ENCODE measurements at places on chromosomes 12 and 14. TPM values are rescaled to one million over a fixed set of nuclear protein-coding genes. Genes with fewer than 3 reads are reported as not detected.

- no peak for DNase-seq
Measured at GRCh38 chr12:52993558-52993869, 12.7 kb upstream of the EIF4B start.

GNG2 gene
- total RNA-seq: 11.2 TPM

DNA sequence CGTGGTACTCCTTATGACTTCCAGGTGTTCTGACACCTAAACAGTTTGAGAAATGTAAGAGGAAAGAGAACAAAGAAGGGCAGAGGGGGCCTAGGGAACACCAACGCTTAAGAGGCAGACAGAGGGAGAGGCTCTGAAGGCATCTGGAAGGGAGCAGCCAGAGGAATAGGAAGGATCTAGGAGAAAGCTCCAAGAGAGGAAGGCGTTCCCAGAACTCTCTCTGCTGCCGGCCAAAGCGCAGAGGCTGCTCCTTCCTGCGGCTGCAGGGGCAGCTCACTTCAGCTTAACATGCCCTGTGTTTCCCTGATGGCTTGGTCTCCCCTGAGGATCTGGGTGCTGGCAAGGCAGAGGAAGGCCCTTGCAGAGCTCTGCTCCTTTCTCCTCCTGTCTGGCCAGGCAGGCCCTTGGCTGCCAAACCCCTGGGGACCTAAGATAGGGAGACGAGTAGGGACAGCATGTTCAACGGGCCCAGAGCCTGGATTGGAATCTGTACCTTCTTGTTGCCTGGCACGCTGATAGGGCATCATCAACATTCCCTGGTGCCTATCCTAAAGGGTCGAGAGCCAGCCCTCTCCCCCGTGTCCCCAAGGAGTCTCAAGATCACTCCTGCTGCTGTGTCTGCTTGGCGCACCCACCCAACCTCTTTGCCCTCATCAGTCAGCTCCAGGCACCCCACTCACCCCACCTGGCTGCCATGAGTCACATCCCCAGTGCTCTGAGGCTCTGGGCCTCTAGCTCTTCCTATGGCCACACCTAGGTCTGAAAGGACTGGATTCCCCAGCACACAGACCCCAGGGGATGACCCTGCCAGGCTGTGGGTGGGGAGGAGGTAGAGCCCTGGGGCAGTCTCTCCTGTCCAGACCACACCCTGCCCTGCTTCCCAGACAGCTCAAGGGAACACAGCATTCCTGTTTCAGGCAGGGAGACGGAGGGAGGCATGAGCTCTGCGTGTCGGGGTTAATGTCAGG lies 45.6 kb downstream of the LTBP2 start:
- no peak for DNase-seq

GRCh38 chr14:24379907-24380730 lies 12.1 kb downstream of the NFATC4 start:
- no peak for DNase-seq

- peak; percentile 69 for DNase-seq
Measured at GRCh38 chr12:52082988-52083637, 3.6 kb downstream of the SMIM41 start.

RFX4 gene
- total RNA-seq: not detected

DNA sequence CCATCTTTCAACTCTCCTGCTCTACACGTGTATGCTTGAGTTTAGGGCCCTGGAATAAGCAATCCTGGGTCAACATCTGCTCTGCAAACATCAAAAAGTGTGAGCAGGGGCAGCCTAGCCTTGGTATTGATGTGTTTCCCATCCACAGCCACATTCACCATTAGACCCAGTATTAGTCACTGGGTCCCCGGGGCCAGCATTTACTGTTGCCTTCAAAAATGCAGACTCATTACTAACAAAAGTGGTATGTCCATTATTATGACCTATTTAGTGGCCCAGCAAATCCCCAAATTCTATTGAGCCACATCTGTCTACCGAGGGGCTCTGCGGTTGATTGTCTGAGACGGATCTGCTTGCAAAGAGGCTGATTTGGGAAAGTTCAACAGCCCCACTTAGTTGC lies 661.8 kb downstream of the DIO2 start:
- no peak for DNase-seq

GRCh38 chr12:54977155-54977554 lies 7.4 kb downstream of the TESPA1 start:
- no peak for DNase-seq

FGD6 gene
- total RNA-seq: 10.5 TPM

DEPDC4 gene
- 1.6 TPM for total RNA-seq

HOXC6 gene
- 1.2 TPM for total RNA-seq

GLT1D1 gene
- total RNA-seq: 3.6 TPM

DNA sequence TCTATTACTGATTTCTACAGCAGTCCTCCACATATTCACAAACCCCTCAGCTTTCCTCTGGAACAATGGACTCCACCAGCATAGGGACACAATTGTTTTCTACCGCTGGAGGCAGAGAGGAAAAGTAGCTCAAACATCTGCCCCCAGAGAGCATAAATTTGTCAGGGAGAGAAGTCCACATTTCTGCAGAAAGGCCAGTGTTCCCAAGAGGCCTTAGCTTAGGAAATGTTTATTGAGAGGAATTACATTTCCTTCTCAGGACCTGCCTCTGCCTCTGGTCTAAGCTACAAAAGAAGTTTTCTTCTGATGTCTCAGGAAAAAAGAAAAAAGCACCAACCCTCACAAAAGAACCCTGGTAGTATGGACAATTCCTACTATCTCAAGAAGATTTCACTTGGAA lies 217.8 kb upstream of the BMP4 start:
- DNase-seq: no peak

DNA sequence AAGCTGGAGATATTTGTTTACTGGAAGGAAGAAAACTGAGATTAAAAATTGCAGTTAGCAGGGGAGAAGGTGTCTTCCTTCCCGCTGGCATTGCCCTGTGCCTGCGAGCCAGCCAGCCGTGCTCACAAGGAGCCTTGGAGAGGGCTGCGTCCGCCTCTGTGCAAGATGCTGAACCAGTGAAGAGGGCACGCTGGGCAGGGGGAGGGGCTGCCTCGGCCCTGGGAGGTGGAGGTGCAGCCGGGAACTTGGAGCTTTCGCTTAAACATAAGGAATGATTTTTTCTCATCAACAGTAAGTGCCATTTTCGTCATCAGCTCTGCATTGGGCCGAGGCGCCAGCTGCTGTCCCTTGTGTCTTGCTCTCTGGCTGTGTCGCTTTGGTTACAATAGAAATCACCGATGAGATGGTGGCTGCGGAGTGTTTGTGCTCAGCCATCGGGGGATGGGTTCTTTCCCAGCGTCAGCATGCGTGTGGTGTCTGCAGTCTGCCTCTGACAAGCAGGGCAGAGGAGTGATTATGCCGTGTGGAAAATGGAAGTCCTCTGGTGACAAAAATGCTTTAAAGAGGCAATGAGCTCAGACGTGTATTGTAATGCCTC lies 97.3 kb downstream of the ESR2 start:
- DNase-seq: no peak

DNA sequence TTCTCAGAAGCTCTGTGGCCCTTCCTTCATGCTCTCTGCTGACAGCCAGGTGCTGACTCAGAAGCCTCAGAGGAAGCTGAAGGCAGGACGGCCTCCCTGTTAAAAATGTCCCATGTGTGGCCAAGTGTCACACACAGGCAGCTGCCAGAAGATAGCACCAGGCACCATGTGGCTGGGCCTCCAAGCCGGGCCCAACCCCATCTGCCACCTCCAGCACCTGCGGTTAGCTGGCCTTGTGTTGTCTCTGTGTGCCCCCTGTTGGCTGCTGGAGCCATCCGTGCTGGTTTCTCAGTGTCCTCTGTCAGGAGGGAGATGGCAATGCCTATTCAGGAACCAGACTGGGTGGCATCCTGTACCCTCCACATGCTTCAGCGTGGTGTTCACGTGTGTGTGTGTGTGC lies 63.2 kb downstream of the TSPAN11 start:
- no peak for DNase-seq

- no peak for DNase-seq
Measured at GRCh38 chr14:103134919-103135318, 11.7 kb downstream of the TNFAIP2 start.

RIPK3 gene
- 123 TPM for total RNA-seq

GRCh38 chr12:67223225-67223624 lies 45.9 kb upstream of the CAND1 start:
- no peak for DNase-seq

PDZRN4 gene
- total RNA-seq: 2.1 TPM

BRF1 gene
- 59.4 TPM for total RNA-seq

FAM90A1 gene
- total RNA-seq: 0.21 TPM

GRCh38 chr12:51527966-51528365 lies 63.1 kb upstream of the SCN8A start:
- no peak for DNase-seq

DNA sequence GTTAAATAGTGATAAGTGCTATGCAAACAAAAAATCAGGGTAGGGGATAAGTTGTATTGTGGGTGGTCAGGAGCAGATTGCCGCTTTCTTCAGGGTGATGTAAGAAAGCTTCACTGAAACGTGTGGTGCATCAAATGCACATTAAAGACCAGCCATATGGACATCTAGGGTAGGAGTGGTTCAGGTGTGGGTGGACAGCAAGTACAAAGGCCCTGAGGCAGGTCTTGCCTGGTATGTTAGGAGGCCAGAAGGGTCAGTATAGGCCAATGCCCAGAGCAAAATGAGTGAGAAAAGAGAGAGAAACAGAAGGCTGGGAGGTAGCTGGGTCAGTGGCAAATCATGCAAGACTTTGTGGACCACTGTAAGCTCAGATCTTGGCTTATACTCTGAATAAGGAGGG lies 25.6 kb upstream of the CISTR start:
- DNase-seq: no peak

DNA sequence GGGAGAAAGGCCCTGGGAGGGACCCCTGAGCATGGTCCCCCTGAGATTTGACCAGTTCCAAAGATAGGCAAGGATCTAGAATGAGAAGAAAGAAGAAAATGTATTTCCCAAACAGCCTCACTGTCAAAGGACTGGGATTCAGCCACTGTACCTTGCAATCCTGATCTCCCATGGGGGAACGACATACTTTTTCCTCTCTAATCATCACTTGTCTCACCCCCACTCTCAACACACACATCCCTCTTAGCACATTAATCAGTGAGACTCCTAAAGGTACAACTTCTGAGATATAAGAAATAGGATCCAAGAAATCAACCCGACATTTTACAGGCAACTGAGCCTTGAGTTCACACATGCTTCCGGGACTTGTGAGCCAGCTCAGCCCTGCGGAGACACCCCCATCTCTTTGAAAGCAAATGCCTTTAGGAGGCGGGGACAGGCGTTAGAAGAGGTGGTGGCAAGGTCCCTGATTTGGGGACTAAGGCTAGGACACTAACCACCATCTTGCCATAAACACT lies 1.4 kb downstream of the MAP3K9 start:
- DNase-seq: no peak

DNA sequence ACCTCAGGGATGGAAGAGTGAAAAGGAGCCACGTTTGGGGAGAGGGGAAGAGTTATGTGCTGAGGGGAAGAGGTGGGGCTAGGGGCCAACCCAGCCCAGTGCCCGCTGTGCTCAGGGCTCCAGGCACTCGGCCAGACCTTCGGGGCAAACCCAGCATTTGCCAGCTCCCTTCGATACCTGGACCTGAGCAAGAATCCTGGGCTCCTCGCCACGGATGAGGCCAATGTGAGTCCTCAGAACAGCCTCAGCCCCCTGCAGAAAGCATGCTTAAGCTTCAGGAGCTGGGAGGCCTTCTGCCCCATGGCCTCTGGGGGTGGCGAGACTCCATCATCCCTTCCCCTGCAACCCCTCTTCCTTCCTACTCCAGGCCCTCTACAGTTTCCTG lies 5.0 kb downstream of the CARMIL3 start:
- DNase-seq: no peak

DNA sequence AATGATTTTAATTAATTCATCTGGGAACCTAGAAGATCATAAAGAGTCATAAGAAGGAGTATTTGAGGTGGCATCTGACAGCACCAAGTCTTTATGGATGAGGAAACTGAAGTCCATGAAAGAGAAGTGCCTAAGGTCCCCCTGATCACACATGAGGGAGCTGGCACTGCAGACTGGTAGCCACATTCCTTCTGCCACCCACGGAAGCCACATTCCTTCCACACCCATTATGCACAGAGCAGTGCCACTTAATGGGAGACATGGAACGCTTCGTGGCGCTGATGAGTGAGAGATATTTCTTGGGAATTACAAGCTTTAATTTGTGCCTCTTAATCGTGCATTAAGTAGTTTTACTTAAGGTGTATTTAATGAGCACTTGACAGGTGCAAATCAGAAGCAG lies 139.3 kb upstream of the NTF3 start:
- no peak for DNase-seq

BDKRB2 gene
- total RNA-seq: 17.6 TPM

B3GNT4 gene
- not detected for total RNA-seq

DNA sequence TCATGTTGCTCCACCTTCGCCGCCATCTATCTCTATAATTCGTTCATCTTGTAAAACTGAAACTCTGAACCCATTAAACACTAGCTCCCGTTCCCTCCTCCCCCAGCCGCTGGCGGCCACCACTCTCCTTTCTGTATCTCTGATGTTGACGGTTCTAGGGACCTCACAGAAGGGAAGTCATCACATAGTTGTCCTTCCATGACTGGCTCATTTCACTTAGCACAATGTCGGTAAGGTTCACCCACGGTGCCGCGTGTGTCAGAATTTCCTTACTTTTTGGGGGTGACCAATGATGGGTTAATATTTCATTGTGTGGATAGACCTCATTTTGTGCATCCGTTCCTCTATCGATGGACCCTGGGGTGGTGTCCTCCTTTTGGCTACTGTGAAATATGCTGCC lies 2.0 kb upstream of the CACNA2D4 start:
- DNase-seq: no peak

ATL1 gene
- 15.9 TPM for total RNA-seq

DNA sequence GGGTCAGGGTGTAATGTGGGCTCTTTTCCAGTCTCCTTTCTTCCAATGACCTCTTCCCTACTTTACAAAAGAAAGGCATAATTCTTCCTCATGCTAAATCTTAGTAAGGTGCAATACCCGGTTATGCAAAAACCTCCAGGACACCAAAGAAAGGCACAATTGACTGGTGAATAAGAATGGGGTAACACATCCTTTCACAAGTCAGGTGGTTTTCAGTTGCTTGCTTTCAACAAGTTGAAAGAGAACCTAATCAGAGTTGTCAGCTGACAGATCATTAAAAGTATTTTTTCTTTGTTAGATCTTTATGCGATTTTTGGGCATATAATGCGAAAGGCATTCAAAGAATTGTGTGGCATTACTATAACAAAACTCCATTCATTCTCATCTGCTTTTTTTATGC lies 1.3 kb upstream of the AEBP2 start:
- no peak for DNase-seq

SPIC gene
- not detected for total RNA-seq

PPP2R3C gene
- 18.5 TPM for total RNA-seq

- no peak for DNase-seq
Measured at GRCh38 chr14:69471436-69471835, 13.1 kb upstream of the PLEKHD1 start.

CMKLR1 gene
- 13.3 TPM for total RNA-seq

DNA sequence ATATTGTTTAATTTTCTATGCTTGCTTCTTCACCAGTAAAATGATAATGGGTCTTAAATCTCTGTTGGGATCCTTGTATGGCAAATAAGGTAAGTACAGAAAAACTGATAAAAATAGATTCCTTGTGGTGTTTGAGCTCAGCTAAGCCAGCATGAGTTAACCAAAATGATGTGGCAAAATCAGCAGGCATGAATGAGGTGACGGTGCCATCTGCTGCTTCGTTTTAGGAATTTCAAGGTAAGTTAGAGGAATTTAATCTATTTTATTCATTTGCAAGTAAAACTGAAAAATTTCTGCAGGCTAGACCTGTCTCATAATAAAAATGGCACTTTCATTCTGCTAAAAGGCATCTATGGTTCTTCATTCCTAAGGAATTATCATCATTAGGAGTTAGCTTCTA lies 10.0 kb upstream of the CLEC7A start:
- no peak for DNase-seq

GRCh38 chr12:52860102-52860823 lies 11.5 kb upstream of the KRT78 start:
- no peak for DNase-seq

- no peak for DNase-seq
Measured at GRCh38 chr14:59511916-59512575, 27.7 kb downstream of the JKAMP start.

CFAP54 gene
- total RNA-seq: 1.3 TPM
